ENCODE measurements at places on chromosomes 12 and 14. TPM values are rescaled to one million over a fixed set of nuclear protein-coding genes. Genes with fewer than 3 reads are reported as not detected.

DNA sequence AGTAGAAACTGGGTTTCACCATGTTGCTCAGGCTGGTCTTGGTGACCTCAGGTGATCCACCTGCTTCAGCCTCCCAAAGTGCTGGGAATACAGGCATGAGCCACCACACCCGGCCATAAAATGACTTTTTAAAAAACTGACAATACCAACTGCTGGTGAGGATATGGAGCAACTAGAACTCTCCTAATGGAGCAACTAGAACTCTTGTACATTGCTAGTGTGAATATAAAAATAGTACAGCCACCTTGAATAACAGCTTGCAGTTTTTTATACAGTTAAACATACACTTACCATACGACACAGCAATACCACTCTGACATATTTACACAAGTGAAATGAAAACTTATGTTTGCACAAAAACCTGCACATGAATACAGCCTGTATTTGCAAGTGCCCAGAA, 2.5 kb upstream of the CFAP73 start:
- no peak for DNase-seq

DNA sequence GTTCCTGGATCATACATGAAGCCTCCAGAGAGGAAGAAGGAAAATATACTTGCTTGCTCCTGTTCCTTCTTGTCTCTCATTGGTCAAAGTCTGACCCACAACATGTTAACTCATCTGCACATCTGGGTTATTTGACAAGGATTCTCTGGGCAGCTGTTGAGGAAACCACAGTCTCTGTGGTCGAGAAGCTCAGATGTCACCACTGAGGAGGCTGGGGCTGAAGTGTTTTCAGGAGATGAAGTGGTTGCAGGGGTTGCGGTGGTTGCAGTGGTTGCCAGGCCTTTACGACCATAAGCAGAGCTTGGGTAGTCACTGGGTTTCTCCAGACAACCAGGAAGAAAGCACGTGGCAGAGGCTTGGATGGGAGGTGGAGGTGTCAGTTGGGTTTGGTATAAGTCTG, 265.0 kb upstream of the LRIG3 start:
- no peak for DNase-seq

- DNase-seq: no peak
These were observed 30.8 kb upstream of the EVL start for GRCh38 chr14:100034468-100034867.

DNA sequence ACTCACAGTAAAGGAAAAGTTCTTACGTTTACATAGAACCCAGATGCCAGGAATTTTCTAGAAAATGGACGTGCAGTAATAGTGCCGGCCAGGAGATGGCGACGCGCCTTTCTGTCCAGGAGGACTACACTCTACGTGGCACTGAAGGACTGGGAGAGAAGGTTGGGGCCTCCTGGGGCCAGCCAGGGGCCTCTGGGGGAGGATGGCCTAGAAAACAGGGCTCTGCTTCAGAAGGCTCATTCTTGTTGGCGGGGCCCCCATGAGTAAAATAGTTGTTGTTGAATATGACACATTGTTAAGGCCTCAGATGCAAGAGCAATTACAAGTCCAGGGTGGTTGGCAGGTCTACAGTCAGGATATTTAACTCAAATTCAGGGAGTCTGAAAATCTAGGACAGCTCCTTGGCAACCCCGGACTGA, 120.1 kb upstream of the MAX start:
- peak; percentile 74 for DNase-seq

DNA sequence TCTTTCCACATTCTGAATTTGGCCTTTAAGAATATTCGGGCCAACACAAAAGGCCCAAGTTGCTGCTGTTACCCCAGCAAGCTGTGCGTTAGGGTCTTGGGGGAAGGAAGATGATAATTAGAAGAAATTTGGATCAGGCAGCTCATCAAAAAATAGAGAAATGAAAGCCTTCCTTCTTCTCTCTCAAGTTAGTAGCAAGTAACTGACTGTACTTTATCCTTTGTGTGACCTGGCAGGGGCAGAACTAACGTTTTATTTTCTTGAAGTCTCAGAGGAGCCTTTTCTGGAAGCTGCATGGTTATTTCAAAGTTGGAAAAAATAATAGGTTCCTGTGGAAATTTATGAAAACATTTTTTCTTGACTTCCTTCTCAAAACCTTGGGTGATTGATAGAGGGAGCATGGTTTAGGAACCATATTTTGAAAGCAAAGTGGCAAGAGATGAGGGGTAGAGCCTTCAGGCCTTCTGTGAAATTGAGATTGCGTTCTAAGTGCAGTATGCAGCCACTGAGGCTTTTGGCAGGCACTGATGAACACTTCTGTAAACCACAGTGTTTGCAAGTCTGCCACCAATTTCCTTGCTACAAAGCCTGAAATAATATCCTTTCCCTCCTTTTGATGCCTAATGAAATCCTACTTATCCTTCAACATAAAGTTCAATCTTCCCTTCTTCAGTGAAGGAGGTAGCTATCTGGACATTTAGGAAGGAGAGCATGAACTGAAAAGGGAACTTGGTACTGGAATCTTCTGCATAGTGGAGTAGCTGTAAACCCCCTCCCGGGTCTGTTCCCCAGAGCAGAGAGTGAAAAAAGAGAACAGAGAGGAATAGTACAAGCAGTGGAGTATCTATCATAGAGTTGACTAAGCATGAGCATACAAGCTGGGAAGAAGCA, 123.2 kb downstream of the FGD4 start:
- no peak for DNase-seq

DNA sequence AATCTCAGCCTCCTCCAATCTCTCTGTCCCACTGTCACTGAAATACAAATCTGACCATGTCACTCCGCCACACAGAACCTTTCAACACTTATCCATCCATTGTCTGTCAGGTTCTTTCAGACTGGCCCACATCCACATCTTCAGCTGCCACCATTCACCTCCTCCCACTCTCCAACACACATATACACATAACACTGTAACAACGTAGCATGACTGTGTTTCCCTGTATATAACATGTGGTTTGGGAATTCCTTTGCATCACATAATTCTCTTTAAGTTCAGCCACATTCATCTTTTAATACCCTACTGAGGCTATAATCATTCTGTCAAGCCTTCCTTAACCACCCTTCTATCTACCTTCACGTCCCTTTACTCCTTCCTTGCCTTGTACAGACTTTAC, 99.2 kb downstream of the PPP2R5E start:
- DNase-seq: no peak

GRCh38 chr12:38892087-38892786, 13.2 kb downstream of the CPNE8 start:
- DNase-seq: no peak

GRCh38 chr12:65313719-65314317, 35.3 kb downstream of the MSRB3 start:
- no peak for DNase-seq

DNA sequence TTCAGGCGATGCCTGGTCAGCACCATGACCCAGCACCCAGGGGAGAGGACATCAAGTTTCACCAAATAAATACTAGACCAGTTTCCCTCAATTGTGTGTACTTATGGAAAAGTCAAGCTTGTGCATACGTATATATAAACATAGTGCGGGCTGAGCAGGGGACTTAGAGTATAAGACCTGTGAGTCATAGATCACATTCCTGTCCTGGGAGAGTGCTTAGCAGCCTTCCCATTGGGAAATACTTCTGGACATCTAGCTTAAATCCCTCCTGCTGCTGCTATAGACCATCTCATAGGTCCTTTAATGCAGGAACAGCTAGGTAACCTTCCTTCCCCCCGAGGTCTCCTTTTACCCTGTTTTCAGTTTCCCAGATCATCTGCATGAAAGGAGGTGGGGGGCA, 51.9 kb downstream of the PRMT8 start:
- DNase-seq: no peak

DNA sequence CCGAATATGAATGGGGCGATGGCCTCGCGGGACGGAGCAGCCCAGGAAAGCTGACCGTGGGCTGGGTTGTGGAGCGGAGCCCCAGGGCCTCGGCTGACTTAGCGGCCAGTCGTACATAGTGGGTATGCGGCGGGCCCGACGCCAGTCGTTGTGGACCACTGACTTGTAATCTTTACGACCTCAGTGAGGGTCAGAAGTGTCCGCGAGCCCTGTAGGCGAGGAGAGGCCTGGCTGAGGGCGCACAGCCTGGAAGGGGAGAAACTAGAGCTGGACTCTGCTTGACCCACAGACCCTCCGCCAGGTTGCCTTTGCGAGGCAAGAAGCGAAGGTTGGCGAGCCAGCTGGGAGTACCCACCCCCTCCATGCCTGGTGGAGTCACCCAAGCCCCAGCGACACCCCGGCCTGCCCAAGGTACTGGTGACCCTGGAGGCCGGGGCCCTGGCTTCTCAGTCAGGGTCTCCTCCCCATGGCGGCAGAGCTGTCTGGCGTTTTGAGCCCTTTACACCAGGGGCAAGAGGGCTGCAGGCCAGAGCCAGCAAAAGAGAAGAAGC, 15.6 kb upstream of the DYNC1H1 start:
- no peak for DNase-seq

- DNase-seq: no peak
These were observed 394.9 kb downstream of the RAD51B start for GRCh38 chr14:68214431-68214830.

- no peak for DNase-seq
These were observed 39.0 kb upstream of the LDHB start for GRCh38 chr12:21696625-21697024.

- DNase-seq: no peak
These were observed 163.1 kb downstream of the SLC15A4 start for GRCh38 chr12:128660532-128661225.

- DNase-seq: no peak
These were observed 154.0 kb downstream of the DAD1 start for GRCh38 chr14:22434901-22435550.

KIF5A gene
- 1.2 TPM for total RNA-seq

DDX23 gene
- total RNA-seq: 84.5 TPM

RFLNA gene
- not detected for total RNA-seq

NRIP2 gene
- total RNA-seq: not detected

Measured in activated CD8-positive, alpha-beta T cell treated with anti-CD3 and anti-CD28 coated beads for 36 hours (primary cell).